ENCODE measurements at places on chromosomes 16 and 17.

- DNase-seq = no peak
These were observed 365 bp downstream of the AQP8 start for GRCh38 chr16:25217112-25217511.

GRCh38 chr16:51637770-51638094 is 486.7 kb upstream of the SALL1 start:
- DNase-seq = no peak

DNA sequence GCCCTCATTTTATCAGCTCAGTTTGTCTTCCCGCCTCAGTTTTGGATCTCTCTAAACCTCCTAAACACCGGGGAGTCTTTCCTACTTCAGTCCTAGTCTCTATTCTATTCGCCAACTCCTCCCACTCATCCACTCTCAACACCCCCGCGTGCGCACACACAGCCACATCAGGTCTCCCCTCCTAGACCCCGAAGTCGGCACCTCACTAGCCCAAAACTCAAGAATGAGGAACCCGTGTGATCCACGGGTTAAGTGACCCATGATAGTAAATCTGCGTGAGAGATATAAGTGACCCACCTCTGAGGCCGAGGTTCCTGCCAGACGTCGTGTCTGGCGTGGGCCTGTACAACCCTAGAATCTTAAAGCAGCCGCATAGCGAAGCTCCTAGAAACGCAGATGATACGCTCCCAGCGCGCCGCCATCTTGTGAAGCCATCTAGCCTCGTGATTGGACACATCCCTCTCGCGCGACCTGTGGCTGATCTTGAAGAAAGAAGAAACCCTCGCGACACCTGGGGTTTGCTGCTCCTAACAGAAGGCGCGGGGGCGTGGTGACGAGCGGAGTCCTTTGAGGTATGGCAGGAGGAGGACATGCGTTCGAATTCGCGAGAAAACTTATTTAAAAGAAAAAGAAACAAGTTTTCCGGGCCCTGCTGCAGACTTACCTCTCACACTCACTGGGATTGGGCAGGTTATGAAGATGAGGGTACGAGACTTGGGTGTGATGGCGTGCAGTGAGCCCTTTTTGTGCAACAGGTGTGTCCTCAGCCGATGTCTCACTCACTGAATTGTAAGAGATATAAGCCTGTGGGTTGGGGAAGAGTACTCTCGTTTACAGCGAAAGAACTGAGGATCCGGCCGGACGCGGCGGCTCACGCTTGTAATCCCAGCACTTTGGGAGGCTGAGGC is at the start of gene METTL16:
Gene METTL16, minus strand, starts transcription at position 427 of the 908 bp plus-strand sequence. CDS start 9,557 bp downstream, outside the sequence.
- DNase-seq = peak; percentile 98

GRCh38 chr17:31433091-31433790 is 41.8 kb downstream of the RAB11FIP4 start:
- DNase-seq = peak; percentile 79

GRCh38 chr17:79883202-79883601 is 44.0 kb upstream of the CBX4 start:
- DNase-seq = no peak

GRCh38 chr16:58863761-58864160 is 129.6 kb upstream of the GOT2 start:
- no peak for DNase-seq

GRCh38 chr16:66446737-66447136 is 19.6 kb downstream of the BEAN1 start:
- no peak for DNase-seq

GRCh38 chr17:10051112-10051511 is 146.0 kb upstream of the RCVRN start:
- no peak for DNase-seq

DNA sequence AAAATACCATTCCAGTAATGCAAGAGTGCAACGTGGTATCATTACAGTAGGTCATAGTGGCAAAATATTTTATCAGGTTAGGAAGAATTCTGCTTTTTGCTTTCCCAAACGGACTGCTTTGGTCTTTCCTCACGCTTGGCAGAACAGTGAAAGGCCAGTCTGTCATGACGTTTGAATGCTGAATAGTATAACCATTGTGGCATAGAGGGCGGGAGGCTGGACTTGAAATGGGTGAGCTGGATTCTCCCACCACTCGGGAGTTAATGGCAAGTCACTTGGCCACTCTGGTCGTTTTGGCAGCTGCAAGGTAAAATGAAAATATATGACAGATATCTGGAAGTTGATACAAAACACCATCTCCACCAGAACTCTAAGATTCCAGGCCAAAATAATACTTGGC is 391.2 kb downstream of the MAF start:
- no peak for DNase-seq

DNA sequence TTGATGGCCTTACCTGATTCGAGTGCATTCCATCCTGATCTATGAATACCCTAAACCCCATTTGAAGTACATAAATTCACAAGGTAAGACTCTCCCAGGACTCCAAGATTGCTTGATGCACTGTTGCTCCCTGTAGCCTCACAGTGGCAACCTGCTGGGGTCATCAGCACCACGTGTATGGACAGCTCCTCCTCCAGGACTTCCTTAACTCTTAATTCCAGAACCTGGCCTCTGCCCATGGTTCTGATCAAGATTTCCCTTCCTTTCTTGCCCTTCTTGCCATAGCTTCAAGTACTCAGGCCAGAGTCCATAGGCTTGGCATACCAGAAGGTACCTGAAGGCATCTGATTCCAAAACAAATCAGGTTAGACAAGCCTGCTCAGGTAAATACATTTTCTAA is 34.0 kb upstream of the NLK start:
- peak; percentile 68 for DNase-seq

DNA sequence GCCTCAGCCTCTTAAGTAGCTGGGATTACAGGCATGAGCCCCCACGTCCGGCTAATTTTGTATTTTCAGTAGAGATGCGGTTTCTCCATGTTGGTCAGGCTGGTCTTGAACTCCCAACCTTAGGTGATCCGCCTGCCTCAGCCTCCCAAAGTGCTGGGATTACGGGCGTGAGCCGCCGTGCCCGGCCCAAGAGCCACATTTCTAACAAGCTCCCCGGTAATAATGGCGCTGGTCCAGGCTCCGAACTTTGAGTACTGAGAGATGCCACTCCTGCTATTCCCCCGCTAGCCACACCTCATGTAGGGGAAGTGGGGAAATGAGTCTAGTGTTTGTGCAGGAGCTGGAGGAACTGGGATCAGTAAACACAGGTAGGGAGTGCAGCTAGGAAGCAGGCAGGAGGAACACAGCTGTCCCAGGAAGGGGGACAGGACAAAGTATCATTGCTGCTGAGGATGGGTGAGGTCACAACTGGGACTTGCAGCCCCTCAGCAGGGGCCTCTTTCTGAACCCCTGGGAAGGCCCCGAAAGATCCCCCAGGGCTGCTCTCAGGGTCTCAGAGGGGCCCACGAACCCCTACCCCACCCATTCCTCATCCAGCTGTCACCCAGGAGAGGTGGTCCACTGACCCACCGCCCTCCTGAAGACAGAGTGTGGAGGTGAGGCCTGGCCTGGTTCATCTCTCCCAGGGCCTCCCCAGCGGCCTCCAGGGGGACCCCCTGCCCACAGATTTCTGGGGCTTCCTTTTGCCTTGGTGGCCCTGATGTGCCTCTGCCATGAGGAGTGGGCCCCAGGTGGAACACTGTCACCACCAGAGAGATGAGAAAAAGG is 3.7 kb upstream of the KREMEN2 start:
- DNase-seq = no peak

GRCh38 chr16:12458591-12459358 is 344.9 kb downstream of the CPPED1 start:
- peak; percentile 93 for DNase-seq
